ENCODE measurements at places on chromosomes 5 and 9.

GRCh38 chr5:154755361-154756008 lies at the start of gene LARP1:
Gene LARP1, plus strand, starts transcription at chr5:154755377. Its CDS starts 381 bp downstream, at chr5:154755758.
- no peak for DNase-seq

- DNase-seq, result no peak
Measured at GRCh38 chr5:152465140-152465539, 60.1 kb upstream of the NMUR2 start.

- DNase-seq, result no peak
Measured at GRCh38 chr9:18985464-18985951, 47.5 kb downstream of the SAXO1 start.

DNA sequence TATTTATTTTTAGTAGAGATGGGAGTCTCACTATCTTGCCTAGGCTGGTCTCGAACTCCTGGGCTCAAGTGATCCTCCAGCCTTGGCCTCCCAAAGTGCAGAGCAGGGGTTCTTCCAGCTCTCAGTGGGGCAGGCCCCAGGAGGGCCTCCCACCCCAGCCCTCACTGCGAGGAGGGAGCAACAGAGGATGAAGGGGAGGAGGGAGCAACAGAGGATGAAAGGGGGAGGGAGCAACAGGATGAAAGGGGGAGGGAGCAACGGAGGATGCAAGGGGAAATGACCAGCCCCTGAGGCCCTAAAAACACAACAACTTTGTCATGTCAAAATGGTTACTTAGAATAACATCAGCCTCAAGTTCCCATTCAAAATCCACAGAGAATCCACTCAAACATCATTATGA lies 10.0 kb downstream of the TRIM14 start:
- DNase-seq, result no peak

DNA sequence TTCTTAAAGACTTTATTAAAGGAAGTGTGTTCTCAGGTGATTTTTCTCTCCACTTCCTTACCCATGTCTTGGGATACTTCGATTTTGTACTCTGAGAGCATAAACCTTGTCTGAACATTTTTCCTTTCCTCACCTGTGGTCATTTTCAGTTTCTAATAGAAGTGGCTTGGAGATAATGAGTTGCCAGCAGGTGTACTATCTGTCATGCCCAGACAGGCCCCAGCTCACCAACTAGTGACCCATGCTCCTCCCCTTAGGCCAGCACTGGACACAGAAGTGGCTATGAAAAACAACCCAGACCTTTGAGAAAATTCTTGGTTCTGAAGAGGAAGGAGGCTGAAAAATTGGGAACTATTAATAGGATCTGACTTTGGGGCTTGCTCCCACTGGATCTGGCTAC lies 49.2 kb upstream of the SMIM32 start:
- DNase-seq, result no peak

GRCh38 chr9:124743686-124744348 lies 27.3 kb downstream of the NR6A1 start:
- no peak for DNase-seq
